Right renal cortex interstitium (tissue), 3 donors: ENCODE measurements at places on chromosomes 13 and 19. TPM values are rescaled to one million over a fixed set of nuclear protein-coding genes. Genes with fewer than 3 reads are reported as not detected.

DNA sequence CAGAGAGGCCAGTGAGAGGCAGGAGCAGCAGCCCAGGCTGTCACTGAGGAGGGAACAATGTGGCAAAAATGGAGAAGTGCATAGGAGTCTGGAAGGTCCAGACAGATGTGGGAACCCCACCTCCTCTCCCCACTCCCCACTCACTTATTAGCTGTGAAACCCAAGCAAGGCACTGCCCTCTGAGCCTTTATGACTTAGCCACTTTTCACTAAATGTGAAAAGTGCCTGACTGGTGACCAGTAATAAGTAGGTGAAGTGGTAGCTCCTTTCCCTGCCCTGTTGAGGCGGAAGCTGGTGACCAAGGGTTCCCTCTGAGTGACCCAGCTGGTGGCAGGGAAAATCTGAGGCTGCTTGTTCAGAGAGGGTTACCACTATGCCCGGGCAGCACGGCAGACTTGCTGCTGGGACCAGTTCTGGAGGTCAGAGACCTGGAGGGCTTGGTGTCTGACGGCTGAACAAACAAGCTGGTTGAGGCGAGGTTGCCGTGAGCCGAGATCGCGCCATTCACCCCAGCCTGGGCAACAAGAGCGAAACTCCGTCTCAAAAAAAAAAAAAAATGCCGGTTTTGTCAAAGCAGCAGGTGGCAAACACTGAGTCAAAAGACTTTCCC lies 80.0 kb downstream of the ZNF429 start:
- DNase-seq = no peak

GRCh38 chr13:66154976-66155375 lies 1075.2 kb downstream of the PCDH9 start:
- no peak for DNase-seq

PPFIA3 gene
- polyA plus RNA-seq = 5.4 TPM

DNA sequence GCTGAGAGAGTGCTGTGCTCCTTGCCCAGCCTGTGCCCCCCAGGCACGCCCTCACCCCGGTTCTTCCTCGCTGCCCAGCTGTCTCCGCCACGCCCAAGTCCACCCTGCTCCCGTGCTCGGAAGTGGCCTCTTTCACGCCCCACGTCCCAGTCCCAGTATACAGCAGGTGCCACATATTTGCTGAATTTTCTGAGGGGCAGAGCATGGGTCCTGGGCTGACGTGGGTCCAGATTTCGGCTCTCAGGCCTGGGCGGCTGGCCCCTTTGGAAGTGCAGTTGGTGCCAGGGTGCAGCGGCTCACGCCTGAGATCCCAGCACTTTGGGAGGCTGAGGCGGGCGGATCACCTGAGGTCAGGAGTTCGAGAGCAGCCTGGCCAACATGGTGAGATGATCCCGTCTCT lies 3.4 kb downstream of the HCN2 start:
- DNase-seq = no peak

DNA sequence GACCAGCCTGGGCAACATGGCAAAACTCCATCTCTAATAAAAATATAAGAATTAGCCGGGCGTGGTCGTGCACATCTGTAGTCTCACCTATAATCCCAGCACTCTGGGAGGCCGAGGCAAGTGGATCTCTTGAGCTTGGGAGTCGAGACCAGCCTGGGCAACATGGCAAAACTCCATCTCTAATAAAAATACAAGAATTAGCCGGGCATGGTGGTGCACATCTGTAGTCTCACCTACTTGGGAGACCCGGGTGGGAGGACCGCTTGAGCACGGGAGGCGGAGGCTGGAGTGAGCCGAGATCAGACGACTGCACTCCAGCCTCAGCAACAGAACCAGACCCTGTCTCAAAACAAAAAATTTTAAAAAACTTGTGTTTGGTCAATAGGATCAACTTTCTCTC lies 7.7 kb downstream of the SLC25A30 start:
- no peak for DNase-seq

ZNF497 gene
- polyA plus RNA-seq = 3.3 TPM
